ENCODE measurements at places on chromosomes 12 and 14. TPM values are rescaled to one million over a fixed set of nuclear protein-coding genes. Genes with fewer than 3 reads are reported as not detected.

Gene PROX2
- polyA plus RNA-seq, result 0.01 TPM

Gene BEGAIN
- 0.53 TPM for polyA plus RNA-seq

Gene MAPK1IP1L
- polyA plus RNA-seq, result 103 TPM

GRCh38 chr14:68709007-68709406, 83.9 kb downstream of the ZFP36L1 start:
- no peak overlapping the region for H3K4me3 ChIP-seq
- H3K4me1 ChIP-seq, result no peaks in the 10 kb centered on the region
- H3K36me3 ChIP-seq, result no peaks in the 10 kb centered on the region
- DNase-seq, result no peak

DNA sequence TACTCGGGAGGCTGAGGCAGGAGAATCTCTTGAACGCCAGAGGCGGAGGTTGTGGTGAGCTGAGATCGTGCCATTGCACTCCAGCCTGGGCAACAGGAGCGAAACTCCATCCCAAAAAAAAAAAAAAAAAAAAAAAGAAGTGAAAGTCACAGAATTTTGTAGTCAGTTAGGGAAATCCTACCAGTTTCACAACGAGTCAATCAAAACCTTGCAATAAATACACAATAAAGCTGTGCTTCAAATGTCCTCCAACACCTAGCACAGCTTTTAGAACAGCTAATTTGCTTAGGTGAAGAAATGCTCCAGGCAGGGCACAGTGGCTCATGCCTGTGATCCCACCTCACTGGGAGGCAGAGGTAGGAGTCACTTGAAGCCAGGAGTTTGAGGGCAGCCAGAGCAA, 112.8 kb upstream of the ATF7IP start:
- no peak overlapping the region for H3K27ac ChIP-seq
- H3K36me3 ChIP-seq, result no peaks in the 10 kb centered on the region
- H3K4me1 ChIP-seq, result peaks cover 6% of the 10 kb centered on the region
- no peaks in the 10 kb centered on the region for H3K27me3 ChIP-seq
- no peak overlapping the region for H3K4me3 ChIP-seq

DNA sequence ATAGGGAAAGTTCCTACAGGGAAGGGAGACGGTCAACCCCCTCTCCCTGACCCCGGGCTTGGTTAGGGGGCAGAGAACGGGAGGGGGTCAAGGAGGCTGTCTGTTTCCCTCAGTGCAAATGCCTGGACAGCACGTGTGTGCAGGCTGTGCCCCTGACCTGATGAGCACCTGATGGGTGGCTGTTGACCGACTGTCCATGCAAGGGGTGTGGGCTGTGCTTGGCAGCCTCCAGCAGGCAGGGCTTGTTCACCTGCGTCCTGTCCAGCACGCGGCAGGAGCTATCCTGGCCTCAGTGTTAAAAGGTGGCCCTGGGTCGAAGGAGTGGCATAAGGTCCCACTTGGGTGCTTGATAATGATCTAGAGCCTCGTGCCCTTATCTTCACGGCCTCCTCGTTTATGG, 221.0 kb downstream of the CACNA1C start:
- H3K4me1 ChIP-seq, result peaks cover 11% of the 10 kb centered on the region
- no peak overlapping the region for H3K4me3 ChIP-seq
- H3K27me3 ChIP-seq, result no peaks in the 10 kb centered on the region
- H3K36me3 ChIP-seq, result no peaks in the 10 kb centered on the region
- peak overlapping the region; percentile 24 for H3K27ac ChIP-seq
- DNase-seq, result no peak

Gene KRT83
- polyA plus RNA-seq, result not detected

Gene NGB
- polyA plus RNA-seq, result not detected

Gene C12orf50
- polyA plus RNA-seq, result not detected

- peaks cover 12% of the 10 kb centered on the region for H3K36me3 ChIP-seq
- no peaks in the 10 kb centered on the region for H3K4me1 ChIP-seq
- no peaks in the 10 kb centered on the region for H3K27me3 ChIP-seq
- no peak overlapping the region for H3K27ac ChIP-seq
These were observed 28.8 kb downstream of the TIMELESS start for GRCh38 chr12:56420411-56420810.

GRCh38 chr12:68139941-68140340, 19.6 kb downstream of the IFNG start:
- H3K27me3 ChIP-seq, result no peaks in the 10 kb centered on the region
- H3K4me1 ChIP-seq, result no peaks in the 10 kb centered on the region
- no peak overlapping the region for H3K27ac ChIP-seq
- no peaks in the 10 kb centered on the region for H3K36me3 ChIP-seq

Gene BIN2
- polyA plus RNA-seq, result not detected

DNA sequence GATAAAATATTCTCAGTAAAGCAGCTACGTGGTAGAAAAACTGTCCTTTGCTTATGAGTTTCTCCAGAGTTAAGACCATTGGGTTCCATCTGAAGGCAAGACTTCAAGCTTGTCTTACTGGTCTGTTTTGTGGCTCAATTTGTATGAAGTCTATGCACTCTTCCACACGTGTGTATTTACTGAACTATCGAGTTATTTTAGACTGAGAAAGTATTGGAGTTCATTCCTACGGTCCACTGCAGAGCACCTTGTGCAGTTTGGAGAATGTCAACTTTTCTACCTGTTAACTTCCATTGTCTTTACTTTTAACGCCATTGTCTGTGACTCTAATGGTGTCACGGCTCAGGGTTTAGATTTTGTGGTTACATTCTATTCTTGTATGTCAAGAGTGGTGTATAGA, 3.7 kb downstream of the HIF1A start:
- H3K4me1 ChIP-seq, result peaks cover 2% of the 10 kb centered on the region
- H3K4me3 ChIP-seq, result peak overlapping the region; percentile 92
- no peak for DNase-seq
- H3K27me3 ChIP-seq, result no peaks in the 10 kb centered on the region
- peak overlapping the region; percentile 90 for H3K27ac ChIP-seq

DNA sequence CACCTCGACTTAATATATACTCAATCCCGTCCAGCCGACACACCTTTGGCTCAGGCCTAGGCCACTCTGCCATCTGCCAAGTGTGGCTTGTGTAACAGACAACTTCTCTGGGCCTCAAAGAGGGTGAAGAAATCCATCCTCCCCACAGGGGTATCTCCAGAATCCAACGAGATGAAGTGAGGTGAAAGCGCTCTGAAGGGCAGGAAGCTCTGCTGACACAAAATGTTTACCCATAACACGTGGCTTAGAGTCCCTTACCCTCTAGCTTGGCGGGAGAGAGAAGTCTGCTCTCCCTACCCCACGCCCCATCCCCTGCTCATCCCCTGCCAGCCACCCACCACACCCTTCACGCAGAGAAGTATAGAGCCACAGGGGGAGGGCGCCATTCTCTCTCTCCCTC, 13.0 kb downstream of the ZBTB39 start:
- no peaks in the 10 kb centered on the region for H3K27me3 ChIP-seq
- H3K36me3 ChIP-seq, result no peaks in the 10 kb centered on the region
- no peak for DNase-seq
- no peak overlapping the region for H3K4me3 ChIP-seq
- no peaks in the 10 kb centered on the region for H3K4me1 ChIP-seq

- H3K4me3 ChIP-seq, result no peak overlapping the region
- peak overlapping the region; percentile 42 for H3K27ac ChIP-seq
- H3K36me3 ChIP-seq, result no peaks in the 10 kb centered on the region
- peaks cover 3% of the 10 kb centered on the region for H3K4me1 ChIP-seq
These were observed 61.4 kb downstream of the KICS2 start for GRCh38 chr12:64160711-64161060.

Gene MRPL51
- polyA plus RNA-seq, result 166 TPM

Gene DHRS2
- polyA plus RNA-seq, result 0.08 TPM

DNA sequence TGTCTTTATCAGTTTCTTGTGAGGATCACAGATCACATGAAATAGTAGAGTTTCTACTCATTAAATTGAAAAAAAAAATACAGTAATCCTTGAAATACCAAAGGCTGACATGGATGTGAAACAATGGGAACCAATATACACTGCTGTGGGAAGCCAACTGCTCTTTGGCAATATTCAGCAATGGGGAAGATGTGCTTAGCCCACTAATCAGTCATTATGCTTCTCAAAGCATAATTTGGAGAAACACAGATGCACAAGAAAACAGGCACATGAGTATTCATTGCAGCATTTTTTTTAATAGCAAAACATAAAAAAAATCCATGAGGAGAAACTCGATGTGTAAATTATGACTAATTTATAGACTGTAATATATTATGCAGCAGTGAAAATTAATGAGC, 40.6 kb downstream of the A2M start:
- H3K27ac ChIP-seq, result no peak overlapping the region
- no peaks in the 10 kb centered on the region for H3K27me3 ChIP-seq
- no peak overlapping the region for H3K4me3 ChIP-seq
- no peak for DNase-seq
- no peaks in the 10 kb centered on the region for H3K36me3 ChIP-seq
- no peaks in the 10 kb centered on the region for H3K4me1 ChIP-seq

DNA sequence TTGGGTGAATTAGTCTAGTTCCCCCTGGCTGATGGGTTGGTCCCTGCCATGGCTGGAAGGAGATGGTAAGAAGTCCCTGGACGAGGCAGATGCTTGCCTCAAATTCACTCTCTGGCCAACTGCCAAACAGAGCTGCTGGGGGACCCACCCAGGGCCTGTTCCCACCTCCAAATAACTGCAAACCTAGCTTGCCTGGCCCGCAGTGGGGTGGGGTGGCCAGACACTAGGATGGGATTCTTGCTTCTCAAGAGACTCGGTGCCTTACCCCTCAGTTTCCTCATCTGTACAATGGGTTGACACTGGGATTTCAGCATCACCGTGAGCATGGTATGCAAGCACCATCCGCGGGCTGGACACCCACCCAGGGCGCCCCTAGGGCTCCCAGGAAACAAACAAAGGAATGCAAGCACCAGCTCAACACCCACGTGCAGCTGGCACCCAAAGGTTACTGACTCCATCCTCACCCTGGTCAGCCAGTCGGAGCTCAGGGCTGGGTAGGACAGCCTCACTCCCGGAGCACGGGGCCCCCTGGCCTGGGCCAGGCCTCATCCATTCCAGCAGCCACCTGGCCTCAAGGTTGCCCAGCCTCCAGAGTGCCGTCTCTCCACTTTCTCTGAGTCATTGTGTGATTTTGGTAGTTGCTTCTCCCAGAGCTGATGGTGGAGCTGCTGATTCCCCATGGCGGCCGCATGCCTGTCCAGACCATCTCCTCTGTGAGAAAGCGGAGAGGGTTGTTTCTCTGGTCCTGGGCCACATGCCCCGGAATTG, 205.2 kb upstream of the RTL1 start:
- H3K27ac ChIP-seq, result no peak overlapping the region
- H3K4me3 ChIP-seq, result no peak overlapping the region
- no peaks in the 10 kb centered on the region for H3K4me1 ChIP-seq
- H3K36me3 ChIP-seq, result no peaks in the 10 kb centered on the region

Gene LRRC9
- not detected for polyA plus RNA-seq

Gene OASL
- polyA plus RNA-seq, result 0.07 TPM

Gene ZNF84
- 13.0 TPM for polyA plus RNA-seq

DNA sequence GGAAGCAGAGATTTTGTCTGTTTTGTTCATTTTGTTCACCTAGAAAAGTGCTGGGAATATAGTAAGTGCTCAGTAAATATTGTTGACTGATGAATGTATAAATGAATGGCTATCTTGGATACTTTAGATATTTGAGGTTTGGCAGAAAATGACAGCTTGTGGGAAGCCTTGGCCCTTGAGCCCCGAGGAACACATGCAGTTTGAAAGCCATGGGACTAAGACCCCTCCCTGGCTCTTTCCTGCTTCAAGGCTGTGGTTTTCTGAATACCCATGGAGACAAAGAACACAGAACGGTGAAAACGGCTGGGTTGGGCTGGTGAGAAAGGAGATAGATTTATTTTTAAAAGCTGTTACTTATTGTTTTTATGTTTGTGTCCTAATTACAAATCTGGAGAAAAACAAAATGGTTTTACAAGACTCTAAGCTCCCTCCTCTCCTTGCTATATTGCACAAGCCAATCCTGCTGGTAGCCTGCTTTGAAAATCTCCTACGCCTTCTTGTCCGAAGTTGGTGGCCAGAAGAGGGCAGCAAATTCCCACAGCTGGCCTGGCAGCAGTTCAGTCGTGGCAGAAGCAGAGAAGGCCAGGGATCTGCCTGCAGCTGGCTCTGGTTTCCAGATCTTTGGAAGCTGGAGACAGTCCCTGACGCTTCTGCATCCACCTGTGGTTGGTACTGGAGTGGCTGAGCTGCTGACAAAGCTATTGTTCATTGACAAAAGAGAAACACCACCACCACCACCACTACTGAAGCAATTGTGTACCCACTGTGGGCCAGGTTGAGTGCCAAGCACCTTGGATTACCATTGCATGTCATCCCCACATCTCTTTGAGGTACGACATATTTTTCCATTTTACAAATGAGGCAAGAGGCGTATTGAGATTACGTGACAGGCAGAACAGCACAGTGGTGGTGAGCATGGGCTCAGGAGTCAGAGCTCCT, 5.2 kb upstream of the KRT85 start:
- peaks cover 8% of the 10 kb centered on the region for H3K27me3 ChIP-seq
- no peaks in the 10 kb centered on the region for H3K36me3 ChIP-seq
- no peak overlapping the region for H3K4me3 ChIP-seq
- no peak overlapping the region for H3K27ac ChIP-seq
- peak; percentile 83 for DNase-seq

GRCh38 chr14:77390188-77390587, 13.0 kb downstream of the SAMD15 start:
- H3K4me3 ChIP-seq, result no peak overlapping the region
- H3K36me3 ChIP-seq, result no peaks in the 10 kb centered on the region
- H3K27ac ChIP-seq, result no peak overlapping the region
- H3K4me1 ChIP-seq, result no peaks in the 10 kb centered on the region

DNA sequence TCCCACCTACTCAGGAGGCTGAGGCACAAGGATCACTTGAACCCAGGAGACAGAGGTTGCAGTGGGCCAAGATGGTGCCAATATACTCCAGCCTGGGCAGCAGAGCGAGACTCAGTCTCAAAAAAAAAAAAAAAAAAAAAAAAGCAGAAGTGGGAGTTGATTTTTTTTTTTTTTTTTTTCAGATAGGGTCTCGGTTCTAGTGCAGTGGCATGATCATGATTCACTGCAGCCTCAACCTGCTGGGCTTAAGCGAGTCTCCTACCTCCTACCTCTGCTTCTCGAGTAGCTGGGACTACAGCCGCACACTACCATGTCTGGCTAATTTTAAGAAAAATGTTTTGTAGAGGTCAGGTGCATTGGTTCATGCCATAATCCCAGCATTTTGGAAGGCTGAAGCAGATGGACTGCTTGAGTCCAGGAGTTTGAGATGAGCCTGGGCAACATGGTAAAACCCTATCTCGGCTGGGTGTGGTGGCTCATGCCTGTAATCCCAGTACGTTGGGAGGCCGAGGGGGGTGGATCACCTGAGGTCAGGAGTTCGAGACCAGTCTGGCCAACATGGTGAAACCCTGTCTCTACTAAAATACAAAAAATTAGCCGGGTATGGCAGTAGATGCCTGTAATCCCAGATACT, 16.3 kb upstream of the HSP90AA1 start:
- H3K27me3 ChIP-seq, result peaks cover 2% of the 10 kb centered on the region
- H3K4me1 ChIP-seq, result no peaks in the 10 kb centered on the region
- no peak overlapping the region for H3K27ac ChIP-seq
- H3K4me3 ChIP-seq, result no peak overlapping the region

- DNase-seq, result no peak
- H3K27ac ChIP-seq, result no peak overlapping the region
- H3K4me3 ChIP-seq, result no peak overlapping the region
- no peaks in the 10 kb centered on the region for H3K36me3 ChIP-seq
- no peaks in the 10 kb centered on the region for H3K27me3 ChIP-seq
These were observed 17.4 kb downstream of the KCNMB4 start for GRCh38 chr12:70383484-70383883.

GRCh38 chr12:47750229-47750798, 8.4 kb downstream of the RAPGEF3 start:
- no peak overlapping the region for H3K27ac ChIP-seq
- no peak overlapping the region for H3K4me3 ChIP-seq
- H3K36me3 ChIP-seq, result no peaks in the 10 kb centered on the region
- H3K4me1 ChIP-seq, result peaks cover 12% of the 10 kb centered on the region
- H3K27me3 ChIP-seq, result no peaks in the 10 kb centered on the region

All from fibroblast of lung (primary cell).